Suppressor macrophage (primary cell): ENCODE measurements at places on chromosomes 4 and X.
A peak's percentile ranks its signal among the peaks of the same experiment; 100 is the strongest.

DNA sequence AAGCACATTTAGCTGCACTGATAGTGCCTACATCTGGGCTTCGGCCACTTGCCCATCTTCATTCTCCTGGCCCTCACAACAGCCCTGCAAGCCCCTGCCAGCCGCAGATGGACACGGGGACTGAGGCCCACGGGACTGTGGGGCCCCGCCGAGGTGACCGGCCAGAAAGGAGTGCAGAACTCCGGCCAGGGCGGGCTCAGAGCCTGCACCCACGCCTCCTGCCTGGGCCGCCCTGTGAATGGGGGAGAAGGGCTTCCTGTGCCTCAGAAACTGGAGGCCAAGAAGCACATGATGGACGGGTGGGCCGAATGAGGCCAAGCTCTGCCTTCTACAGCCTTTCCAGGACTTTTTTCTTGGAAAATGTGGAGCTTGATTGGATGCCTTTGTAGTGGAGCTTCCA, 35.7 kb upstream of the HGFAC start:
- DNase-seq = no peak

DNA sequence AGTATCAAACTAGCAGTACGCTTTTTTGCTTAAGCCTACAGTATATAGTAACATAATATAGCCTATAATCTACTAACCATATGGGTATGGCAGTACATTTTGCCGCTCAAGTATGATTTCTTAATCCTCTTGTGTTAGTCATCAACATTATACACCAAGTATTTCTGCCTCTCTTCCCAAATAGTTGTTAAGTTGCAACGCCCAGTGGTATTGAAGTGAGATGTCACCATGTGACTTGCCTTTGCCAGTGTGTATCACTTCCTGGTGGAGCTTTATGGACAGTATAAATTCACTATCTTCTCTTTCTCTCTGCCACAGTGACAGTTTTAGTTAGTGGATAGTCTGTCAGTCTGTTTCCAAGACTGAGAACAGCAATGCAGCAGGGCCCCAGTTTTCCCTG, 535.5 kb downstream of the PDHA2 start:
- DNase-seq = no peak

DNA sequence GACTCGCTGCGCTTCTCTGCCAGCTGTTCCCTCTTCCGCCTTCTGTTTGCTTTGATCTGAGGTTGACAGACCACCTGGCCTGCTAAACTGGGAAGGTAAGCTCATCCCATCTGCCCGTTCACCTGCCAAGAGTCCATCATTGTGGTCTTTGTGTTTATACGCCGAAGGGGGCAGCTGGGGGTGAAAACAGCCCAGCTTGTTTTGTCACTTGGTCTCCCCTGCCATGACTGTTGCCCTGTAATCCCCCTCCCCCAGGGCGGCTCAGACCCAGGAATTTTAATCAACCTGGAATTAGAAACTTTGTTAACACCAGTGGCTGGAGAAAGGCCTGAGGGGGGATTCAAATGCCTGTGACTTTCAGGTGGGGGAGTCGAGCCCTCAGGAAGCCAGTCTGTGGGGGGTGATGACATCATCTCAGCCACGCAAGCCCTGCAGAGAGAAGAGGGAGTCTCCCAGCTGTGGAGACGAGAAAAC, 333.3 kb downstream of the BCOR start:
- no peak for DNase-seq

GRCh38 chrX:105349476-105349875, 129.0 kb upstream of the TEX13A start:
- DNase-seq = no peak

- DNase-seq = no peak
Measured at GRCh38 chrX:19720236-19720635, 167.2 kb downstream of the SH3KBP1 start.

GRCh38 chr4:122469457-122469856, 12.9 kb upstream of the IL2 start:
- no peak for DNase-seq

DNA sequence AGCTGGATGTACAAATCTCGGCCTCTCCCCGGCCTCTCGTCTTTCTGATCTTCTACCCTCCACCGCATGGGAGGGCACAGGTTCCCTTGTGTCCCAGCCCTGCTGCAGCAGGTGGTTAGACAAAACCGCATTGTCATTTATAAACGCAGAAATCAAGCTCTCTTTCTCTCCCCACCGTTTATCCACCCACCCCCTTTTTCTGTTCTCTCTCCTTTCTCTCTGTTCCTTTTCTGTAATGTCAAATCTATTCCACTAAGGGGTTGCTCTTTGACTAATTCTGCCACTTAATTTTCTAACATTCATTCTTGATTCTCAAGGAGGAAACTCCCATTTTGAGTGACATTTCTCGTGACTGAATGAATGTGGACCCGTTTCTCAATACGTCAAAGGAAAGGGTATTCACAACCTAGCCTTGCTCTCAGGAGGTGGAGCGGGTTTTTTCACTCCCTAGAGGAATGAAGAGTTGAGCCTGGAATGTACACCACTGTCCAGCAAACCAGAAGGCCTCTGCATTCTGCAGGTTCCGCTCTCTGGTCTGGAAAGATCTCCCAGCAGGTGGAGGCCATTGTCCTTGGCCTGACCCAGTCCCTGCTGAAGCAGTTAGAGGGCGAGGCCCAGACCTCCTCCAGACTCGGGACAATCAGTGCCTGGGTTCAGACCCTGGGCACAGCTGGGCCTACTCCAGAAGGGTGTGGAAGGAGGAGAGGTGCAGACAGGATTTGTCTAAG, 70.9 kb upstream of the ENPP6 start:
- DNase-seq = no peak

DNA sequence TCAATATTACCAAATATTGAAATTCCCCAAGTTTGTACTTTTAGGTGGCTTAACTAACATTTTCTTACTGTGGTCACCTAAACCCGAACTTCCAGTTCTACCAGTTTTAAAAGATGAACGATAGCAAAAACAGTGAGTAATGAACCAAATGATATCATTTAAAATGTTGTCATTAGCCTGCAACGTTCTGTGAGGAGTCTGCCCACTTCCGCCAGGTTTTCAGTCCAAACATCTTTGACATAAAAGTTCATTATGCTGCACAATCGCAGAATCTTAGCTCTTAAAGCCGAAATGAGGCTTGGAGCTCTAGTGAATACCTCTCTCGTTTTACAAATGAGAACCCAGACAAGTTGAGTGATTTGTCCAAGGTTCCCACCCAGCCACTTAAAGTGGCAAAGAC, 762 bp downstream of the PIGA start:
- DNase-seq = peak; percentile 32

DNA sequence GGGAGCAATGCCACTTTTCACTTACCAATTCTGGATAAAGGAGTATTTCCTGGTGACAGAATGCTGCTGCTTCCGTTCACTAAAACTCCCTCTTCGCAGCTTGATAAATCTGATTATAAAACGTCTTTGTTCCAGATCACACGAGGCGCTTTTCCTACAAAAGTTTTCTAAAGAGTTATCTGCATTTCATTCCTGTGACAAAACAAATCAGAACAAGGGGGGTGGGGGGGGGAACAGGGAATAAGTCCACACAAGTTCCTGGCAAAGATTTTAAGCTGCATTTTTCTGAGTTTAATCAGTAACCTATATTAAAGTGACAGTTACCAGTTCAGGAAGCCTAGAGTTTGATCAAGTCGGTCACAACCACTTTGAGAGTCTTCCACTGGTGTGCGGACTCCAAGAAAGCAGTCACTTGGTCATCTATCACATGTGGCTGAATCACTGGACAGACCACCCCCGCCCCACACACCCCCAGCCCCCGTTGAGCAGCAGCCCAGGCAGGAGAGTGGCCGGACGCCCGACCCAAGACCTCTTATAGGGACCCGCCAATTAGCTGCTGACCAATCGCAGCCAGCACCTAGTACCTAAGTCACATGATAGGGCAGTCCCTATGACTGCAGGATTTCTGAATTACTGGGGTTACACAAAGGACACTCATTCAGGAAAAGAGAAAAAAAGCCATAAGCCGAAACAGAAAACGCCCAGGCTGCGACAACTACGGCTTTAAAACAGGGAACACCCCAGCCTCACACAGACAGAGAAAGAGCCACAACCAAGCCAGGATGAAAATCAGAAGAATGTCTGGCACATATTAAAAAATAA, 569.3 kb upstream of the DIPK2B start:
- peak; percentile 68 for DNase-seq

DNA sequence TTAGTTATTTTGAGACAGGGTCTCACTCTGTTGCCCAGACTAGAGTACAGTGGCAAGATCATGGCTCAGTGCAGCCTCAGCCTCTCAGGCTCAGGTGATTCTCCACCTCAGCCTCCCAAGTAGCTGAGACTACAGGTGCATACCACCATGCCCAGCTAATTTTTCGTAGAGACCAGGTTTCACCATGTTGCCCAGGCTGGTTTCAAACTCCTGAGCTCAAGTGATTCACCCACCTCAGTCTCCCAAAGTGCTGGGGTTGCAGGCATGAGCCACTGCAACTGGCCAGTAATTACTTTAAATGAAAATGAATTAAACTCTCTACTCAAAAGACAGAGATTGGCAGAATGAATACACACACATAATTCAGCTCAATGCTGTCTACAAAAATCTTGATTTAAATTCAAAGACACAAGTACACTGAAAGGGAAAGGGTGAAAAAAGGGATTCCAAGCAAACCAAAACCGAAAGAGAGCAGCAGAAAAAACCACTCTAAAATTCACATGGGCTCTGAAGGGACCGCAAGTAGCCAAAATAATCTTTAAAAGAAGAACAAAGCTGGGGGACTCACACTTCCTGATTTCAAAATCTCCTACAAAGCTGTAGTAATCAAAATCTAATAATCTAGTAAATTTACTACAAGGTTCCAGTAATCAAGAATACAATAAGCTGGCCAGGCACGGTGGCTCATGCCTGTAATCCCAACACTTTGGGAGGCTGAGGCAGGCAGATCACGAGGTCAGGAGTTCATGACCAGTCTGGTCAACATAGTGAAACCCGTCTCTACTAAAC, 11.8 kb upstream of the SPON2 start:
- DNase-seq = peak; percentile 53

DNA sequence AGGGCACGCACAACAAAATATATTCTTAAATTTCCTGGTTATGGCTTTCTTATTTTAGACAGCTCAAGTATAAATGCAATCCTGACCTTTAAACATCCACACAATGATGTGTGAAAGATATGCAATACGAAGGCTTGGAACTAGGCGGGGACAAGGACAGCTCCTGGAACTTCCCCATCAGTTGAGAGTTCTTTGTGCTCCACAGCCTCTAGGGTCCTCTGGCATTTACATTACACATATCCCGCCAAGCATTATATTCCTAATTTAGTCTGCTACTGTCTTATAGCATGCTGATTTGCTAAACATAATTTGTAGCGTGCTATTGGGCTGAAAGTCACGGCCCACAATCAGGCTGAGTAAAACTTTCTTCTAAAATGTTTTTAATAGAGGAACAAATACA, 74.4 kb downstream of the FTHL17 start:
- no peak for DNase-seq

DNA sequence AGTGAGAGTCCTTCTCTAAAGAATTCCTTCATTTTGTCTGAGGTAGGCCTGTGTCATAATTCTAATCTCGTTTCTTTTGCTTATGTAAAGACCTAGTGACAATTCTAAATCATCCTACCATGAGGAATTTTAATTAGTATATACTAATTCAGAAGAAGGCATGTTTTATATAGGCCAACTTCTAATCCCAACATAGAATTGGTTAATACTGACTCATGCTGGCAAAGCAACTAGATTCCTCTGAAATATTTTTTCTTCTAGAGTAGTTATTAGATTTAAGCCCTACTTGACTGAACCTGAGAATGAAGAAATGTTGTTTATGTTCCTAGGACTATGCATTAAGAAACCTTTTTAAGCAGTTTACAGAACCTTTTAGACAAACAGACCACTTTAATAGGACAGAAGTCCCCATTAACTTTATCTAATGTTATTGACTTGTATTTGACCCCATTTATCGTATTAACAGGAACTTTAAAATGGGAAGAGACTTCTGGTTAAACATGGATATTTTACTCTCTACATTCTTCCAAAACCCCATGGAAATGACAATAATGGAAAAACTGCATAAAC, 56.1 kb upstream of the EIF1AX start:
- DNase-seq = no peak

- DNase-seq = no peak
Measured at GRCh38 chr4:159369256-159369655, 266.4 kb downstream of the RAPGEF2 start.

- no peak for DNase-seq
Measured at GRCh38 chr4:153074936-153075630, 129.2 kb upstream of the TRIM2 start.

GRCh38 chrX:79477691-79478090, 110.6 kb upstream of the ITM2A start:
- DNase-seq = no peak

DNA sequence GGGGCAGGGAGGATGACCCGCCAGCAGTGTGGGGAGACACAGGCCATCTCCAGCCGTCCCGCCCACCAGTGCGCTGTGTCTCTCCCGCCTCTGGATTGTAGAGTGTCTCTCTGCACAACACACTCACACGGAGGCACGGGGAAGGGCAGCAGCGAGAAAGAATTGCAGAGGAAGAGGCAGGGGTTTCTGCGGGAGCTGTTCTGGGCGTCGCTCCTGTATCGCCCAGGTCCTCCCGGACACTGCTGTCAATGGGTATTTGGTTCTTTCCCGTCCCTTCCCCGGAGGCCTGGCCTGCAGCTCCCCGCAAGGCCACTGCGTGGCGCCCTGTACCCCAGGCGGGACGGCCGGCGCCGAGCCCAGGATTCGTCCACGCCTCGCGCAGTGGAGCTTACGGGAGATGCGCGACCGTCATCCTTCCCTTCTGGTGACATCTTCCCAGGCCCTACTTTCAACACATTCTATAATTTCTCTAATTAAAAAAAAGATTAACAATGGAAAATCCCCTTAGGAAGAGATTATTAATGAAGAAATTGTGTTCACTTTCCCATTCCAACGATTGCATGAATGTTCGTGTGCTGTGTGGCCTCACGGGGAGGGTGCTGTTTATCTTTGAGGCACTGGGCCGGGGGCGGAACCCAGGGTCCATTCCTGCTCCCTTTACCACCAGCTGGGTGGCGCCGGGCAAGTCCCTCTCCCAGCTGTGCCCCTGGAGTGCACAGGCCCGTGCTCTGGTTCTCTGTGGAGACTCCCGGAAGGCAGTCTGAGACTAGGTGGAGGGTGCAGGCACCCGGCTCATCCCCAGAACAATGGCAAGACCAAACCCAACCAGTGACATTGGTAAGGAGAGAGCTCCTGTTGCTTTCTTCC, 95.7 kb downstream of the CPZ start:
- DNase-seq = peak; percentile 31
